Calu3 (cell line): ENCODE measurements at places on chromosomes 16 and 17.

- peak; percentile 35 for DNase-seq
- H3K4me3 ChIP-seq = no peak overlapping the region
- H3K27ac ChIP-seq = peak overlapping the region; percentile 75
- peaks cover 41% of the 10 kb centered on the region for H3K36me3 ChIP-seq
- no peaks in the 10 kb centered on the region for H3K4me1 ChIP-seq
Observed at GRCh38 chr17:16027708-16028584, 28.3 kb downstream of the TTC19 start.

GRCh38 chr17:56656701-56657327 lies 63.3 kb downstream of the NOG start:
- no peak overlapping the region for H3K27ac ChIP-seq
- H3K36me3 ChIP-seq = no peaks in the 10 kb centered on the region
- no peak overlapping the region for H3K4me3 ChIP-seq
- H3K27me3 ChIP-seq = peaks cover 9% of the 10 kb centered on the region
- no peak for DNase-seq
- no peaks in the 10 kb centered on the region for H3K4me1 ChIP-seq

DNA sequence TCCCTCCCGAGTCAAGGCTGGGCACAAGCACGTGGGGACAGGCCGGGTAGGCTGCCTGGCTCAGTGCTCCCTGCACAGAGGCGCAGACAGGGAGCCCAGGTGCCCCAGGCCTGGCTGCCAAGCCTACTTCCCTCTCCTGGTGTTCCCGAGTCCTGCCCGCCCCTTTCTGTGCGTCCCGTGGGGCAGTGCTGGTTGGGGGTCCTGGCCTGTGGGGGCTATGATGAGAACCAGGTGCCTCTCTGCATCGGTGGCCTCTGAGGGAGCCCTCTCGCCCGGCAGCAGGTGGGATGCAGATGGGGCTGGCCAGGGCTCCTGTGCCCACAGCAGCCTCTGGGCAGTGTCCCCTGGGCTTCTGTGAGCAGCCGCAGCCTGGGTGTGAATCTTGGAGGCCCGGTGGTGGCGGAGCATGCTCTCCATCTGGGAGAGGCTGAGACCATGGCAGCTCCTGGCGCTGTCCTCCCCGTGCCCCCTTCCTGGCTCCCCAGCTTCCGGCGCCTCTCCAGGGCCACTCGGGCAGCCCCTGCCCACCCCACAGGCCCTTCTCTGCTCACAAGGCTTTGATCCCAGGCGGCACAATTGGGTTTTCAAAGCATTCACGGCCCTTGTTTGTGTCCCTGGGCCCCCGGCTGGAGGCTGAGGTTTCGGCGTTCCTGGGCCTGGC lies 7.2 kb downstream of the CENPX start:
- no peaks in the 10 kb centered on the region for H3K27me3 ChIP-seq
- no peak overlapping the region for H3K27ac ChIP-seq
- H3K4me1 ChIP-seq = no peaks in the 10 kb centered on the region
- H3K4me3 ChIP-seq = no peak overlapping the region
- no peak for DNase-seq

DNA sequence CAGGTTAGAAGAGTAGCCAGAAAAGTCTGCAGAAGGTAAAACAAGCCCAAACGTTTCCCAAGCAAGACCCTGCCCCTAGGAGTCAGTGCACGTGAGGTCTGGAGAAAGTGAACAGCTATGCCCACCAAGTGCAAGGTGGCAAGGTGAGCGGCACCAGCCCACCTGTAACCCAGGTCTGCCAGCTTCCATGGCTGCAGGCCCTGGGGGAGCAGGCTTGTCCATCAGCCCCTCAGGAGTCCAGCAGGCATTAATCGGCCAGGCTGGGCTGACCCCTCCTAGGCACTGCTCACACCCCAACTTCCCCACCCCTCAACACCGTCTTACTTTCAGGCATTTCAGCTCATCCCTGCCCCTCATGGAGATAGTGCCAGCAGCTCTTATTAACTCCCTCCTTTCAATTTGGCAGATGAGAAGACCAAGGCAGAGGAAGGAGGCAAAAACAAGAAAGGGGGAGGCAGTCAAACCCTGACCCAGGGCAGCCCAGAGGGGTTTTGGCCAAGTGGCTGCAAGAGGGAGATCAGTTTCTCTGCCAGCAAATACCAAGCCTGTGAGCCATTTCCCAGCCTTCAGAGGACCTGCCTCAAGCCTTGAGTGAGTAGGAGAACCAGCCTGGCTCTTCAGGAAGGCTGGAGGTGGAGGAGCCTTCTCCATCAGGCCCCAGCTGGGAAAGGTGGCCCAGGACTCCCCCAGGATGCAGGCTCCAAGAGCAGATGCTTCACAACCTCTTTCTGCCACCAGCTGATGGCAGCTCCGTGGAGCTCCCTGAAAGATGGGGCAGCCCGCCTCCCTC lies 14.7 kb downstream of the BEAN1 start:
- no peak overlapping the region for H3K27ac ChIP-seq
- DNase-seq = no peak
- H3K27me3 ChIP-seq = peaks cover 73% of the 10 kb centered on the region
- no peaks in the 10 kb centered on the region for H3K4me1 ChIP-seq

GRCh38 chr17:1995321-1995892 lies 29.7 kb downstream of the RTN4RL1 start:
- H3K4me1 ChIP-seq = peaks cover 23% of the 10 kb centered on the region
- H3K27ac ChIP-seq = no peak overlapping the region
- peaks cover 13% of the 10 kb centered on the region for H3K36me3 ChIP-seq
- no peak for DNase-seq
- H3K4me3 ChIP-seq = no peak overlapping the region
